ENCODE measurements at places on chromosomes 7 and 10. TPM values are rescaled to one million over a fixed set of nuclear protein-coding genes. Genes with fewer than 3 reads are reported as not detected.

DNA sequence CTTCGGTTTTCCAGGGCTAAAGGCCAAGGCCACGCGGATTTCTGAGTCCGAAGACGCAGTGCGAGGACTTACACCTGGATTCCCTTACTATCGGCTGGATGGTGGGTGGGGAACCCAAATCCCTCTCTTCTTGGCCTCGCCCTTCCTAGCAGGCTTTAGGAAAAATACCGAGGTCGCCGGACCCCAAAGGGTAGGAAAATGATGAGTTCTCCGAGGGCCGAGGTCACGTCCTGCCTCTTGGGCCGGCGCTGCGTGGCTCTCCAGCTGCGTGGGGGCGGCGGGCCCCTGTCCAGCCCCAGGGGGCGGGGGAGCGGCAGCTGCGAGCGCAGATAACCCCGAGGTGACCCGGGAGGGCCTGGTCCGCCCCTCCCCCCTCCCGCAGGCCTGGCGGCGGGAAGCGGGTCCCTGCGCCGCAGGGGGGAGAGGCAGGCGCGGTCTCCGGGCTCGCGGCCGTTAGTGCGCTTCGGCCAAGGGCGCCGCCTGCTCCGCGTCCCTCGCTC lies 805 bp upstream of the HMX3 start:
- peaks cover 27% of the 10 kb centered on the region for H3K4me1 ChIP-seq
- DNase-seq, result no peak
- no peak overlapping the region for H3K4me3 ChIP-seq
- no peak overlapping the region for H3K27ac ChIP-seq
- peaks cover 94% of the 10 kb centered on the region for H3K27me3 ChIP-seq

DNA sequence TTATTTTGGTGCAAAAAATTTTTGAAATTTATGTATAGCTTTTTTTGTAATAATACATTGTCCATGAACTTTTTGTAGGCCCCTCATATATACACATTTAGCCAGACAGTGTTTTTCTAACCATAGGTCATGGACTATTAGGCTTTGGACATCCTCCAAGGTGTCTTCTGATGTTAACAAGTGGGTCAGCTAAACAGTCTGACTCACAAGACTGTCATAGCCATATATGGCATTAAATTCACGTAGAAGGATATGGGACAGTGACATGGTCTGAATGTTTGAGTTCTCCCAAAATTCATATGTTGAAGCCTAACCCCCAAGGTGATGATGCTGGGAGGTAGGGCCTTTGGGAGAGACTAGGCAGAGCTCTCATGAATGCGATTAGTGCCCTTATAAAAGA lies 14.0 kb upstream of the NUB1 start:
- H3K36me3 ChIP-seq, result no peaks in the 10 kb centered on the region
- no peak overlapping the region for H3K4me3 ChIP-seq
- H3K27me3 ChIP-seq, result peaks cover 23% of the 10 kb centered on the region
- H3K4me1 ChIP-seq, result peaks cover 4% of the 10 kb centered on the region

GRCh38 chr10:110421512-110422138 lies 76.1 kb upstream of the DUSP5 start:
- peaks cover 17% of the 10 kb centered on the region for H3K4me1 ChIP-seq
- H3K36me3 ChIP-seq, result no peaks in the 10 kb centered on the region
- H3K4me3 ChIP-seq, result no peak overlapping the region
- H3K27ac ChIP-seq, result no peak overlapping the region
- DNase-seq, result no peak
- no peaks in the 10 kb centered on the region for H3K27me3 ChIP-seq

- no peaks in the 10 kb centered on the region for H3K36me3 ChIP-seq
- H3K4me3 ChIP-seq, result no peak overlapping the region
- H3K27ac ChIP-seq, result no peak overlapping the region
- H3K27me3 ChIP-seq, result no peaks in the 10 kb centered on the region
Observed at GRCh38 chr7:38932509-38933168, 23.6 kb upstream of the VPS41 start.

- no peaks in the 10 kb centered on the region for H3K36me3 ChIP-seq
- DNase-seq, result no peak
- no peaks in the 10 kb centered on the region for H3K27me3 ChIP-seq
- no peaks in the 10 kb centered on the region for H3K4me1 ChIP-seq
- no peak overlapping the region for H3K27ac ChIP-seq
Observed at GRCh38 chr7:93239824-93240223, 7.7 kb downstream of the VPS50 start.

- no peak overlapping the region for H3K4me3 ChIP-seq
- DNase-seq, result no peak
- no peaks in the 10 kb centered on the region for H3K27me3 ChIP-seq
- H3K36me3 ChIP-seq, result no peaks in the 10 kb centered on the region
- H3K27ac ChIP-seq, result no peak overlapping the region
Observed at GRCh38 chr10:17783751-17784150, 25.4 kb upstream of the MRC1 start.

- no peaks in the 10 kb centered on the region for H3K27me3 ChIP-seq
- H3K4me3 ChIP-seq, result no peak overlapping the region
- DNase-seq, result no peak
- peaks cover 59% of the 10 kb centered on the region for H3K36me3 ChIP-seq
- no peak overlapping the region for H3K27ac ChIP-seq
- H3K4me1 ChIP-seq, result peaks cover 8% of the 10 kb centered on the region
Observed at GRCh38 chr7:99019523-99020412, 124.1 kb downstream of the SMURF1 start.

Gene GDF2
- total RNA-seq, result not detected

Gene CCT6A
- 130 TPM for total RNA-seq

Gene TSPAN15
- 20.9 TPM for total RNA-seq
